Effector memory CD4-positive, alpha-beta T cell (primary cell): ENCODE measurements at places on chromosomes 3 and 15.

DNA sequence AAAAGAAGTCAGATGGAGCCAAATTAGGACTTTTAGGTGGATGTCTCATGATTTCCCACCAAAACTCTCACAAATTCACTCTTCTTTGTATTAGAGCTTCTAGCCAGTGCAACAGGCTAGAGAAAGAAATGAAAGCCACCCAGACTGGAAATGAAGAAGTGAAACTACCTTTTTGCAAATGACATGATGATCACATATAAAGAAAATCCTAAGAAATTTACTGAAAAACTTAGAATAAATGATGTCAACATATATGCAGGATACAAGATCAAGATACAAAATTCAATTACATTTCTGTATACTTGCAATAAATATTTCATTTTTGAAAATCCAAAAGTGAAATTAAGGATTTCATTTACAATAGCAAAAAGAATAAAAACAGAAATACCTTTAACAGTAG is 110.8 kb downstream of the LRIG1 start:
- DNase-seq, result no peak

DNA sequence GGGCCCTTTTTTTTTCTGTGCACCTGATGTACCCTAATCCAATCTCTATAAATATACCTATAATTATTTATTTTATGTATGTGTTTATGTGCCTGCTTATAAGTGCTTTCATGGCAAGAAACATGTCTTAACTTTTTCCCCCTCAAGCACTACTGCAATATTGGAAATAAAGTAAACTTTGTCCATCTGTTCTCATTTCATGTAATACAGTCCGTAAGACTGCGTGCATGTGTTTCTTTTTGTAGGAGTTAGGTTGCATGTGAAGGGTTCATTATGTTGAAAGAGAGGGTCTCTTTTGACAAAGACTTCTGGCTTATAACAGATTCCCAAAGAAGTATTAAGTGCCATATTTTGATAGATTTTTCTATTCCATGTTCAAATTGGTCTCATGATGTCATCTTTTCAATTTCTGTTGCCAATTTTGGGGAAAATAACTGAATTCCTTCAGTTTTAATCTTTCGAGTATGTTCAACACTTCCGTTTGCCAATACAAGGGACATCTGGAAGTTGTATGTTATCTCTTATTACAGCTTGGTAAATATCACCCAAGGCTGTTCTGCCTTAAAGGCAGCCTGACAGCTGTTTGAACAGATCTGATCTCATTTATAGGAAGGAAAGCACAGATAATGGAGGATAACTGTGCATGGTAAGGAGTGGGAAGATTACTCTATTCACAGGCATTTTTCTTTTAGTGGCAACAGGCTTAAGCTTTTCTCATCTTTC is 273.1 kb upstream of the SGO1 start:
- no peak for DNase-seq

DNA sequence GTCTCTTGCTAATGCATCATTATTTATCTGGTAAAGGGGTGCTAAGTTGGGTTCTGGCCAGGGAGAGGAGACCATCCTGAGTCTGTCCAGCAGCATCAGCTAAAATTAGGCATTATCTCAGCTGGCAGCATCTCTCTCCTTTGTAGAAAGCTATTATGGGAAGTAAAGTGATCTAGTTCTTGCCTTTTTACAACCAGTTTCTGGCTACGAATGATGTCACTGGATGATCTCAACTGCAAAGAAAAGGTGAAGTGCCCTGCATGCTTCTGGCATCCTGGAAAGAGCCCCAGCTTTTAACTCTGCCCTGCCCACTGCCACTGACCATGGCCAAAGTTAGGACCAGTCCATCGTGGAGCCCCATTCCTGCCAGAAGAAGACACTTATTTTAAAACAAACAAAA is 37.1 kb upstream of the IL12A start:
- DNase-seq, result no peak

- no peak for DNase-seq
Observed at GRCh38 chr15:45918839-45919238, 284.0 kb downstream of the SQOR start.

DNA sequence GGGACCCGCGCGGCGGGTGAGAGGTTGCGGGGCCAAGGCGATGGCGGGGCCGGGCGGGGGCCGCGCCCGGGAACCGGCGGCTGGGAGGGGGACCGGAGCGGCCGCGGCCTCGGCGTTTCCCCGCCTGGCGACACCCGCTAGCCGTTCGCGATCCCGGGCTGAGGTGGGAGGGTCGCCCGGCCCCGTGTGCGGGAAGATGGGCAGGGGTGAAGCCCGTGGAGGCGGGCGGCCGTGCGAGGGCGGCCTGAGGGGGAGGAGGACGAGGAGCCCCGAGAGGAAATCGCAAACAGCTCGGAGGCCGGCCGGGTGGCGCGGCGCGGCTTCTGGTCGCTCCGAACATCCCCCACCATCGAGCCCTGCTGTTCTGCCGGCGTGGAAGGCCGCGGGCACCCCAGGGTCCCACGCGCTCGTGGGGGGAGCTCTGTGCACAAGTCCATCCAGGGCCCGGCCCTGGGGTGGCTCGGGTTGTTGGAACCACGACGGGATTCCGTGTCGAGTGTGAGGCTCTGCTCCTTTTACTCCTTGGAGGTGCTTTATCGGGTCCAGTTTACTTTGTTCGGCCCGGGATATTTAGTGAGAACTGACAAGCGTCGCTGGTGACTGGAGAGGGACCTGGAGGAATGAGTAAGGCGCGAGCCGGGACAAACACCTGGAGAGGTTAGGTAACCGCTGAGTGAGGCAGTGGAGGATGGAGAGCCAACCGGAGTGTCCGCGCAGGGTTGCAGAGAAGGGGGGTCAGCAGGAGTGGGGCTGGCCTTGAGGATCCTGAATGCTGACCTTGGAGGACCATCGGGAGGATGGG is 728 bp downstream of the CRTC3 start:
- no peak for DNase-seq

DNA sequence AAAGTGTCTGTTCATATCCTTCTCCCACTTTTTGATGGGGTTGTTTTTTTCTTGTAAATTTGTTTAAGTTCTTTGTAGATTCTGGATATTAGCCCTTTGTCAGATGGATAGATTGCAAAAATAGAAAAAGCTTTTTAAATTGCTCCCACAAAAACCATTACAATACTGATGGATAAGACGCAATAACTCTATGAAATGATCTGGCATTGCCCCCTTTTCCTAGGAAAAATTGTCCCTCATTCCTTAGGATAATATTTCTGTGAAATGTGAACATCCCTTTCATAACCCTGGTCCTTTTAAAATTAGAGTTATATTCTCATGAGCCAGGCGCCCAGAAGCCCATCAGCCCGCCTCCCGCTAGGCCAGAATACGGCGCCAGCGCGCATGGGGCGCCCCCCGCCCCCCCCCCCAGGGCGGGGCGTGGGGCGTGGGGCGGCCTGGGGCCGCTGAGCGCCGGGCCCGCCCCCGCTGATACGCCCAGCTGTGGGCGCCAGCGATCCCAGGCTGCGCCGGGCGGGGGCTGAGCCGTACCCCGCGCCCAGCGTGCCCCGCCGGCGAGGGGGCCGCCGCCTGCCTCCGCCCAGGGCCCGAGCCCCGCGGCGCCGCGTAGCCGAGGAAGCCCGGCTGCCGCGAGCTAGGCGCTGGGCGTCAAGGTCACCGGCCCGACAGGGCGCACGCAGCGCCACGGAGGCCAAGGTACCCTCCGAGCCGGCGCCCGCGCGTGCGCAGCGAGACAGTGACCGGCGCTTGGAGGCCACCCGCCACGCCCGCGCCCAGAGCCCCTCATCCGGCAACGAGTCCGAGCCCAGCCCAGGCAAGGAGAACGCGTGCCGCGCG is 11.1 kb upstream of the ROPN1B start:
- no peak for DNase-seq

DNA sequence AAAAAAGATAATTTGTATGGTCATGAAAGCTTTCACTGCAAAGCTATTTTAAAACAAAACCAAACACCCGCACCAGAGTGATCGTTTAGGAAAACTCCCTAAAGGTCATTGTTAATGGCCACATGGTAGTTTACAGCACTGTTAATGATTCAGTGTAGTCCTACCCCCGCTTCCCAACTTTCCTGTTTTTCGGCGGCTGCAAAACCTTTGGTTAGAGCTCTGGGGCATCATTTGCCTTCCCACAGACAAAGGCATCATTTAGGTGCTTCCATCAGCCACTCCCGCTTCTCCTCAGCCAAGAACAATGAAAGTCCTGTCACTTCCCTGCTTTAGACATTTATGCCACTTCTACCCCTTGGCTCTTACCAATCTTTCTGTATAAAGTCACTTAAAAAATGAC is 10.6 kb downstream of the MELTF start:
- no peak for DNase-seq

GRCh38 chr15:90188914-90189748 is 12.0 kb upstream of the SEMA4B start:
- no peak for DNase-seq

- no peak for DNase-seq
Observed at GRCh38 chr15:63942486-63943365, 103.6 kb downstream of the DAPK2 start.

DNA sequence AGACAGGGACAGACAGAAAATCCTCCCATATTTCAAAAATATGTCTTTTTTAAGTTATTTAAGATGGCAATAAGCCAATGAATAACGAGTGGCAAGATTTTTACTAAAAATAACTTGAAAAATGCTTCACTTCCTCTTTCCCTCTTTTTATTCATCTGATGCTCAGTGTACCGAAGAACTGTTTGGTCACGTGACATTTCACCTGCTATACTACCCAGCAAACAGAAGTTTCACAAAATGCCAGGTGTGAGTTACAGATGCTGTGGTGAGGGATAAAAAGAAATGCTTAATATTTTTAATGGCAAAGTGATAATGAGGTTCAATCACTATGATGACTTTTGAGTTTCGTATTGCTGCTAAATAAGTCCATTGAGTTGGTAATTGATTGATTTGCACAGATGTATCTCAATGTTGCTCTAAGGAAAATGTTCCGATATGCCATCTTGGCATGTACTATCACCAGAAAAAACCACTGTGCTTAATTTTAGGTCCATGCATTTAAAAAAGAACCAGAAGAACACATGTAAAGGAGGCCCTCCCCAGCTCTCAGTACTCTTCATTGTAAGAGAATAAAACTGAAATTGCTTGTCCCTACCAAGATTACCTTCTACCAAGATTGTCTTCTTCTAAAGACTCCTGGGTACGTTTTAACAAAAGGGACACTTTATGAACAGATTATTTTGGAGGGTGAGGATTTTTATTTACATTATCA is 26.0 kb upstream of the SEC62 start:
- no peak for DNase-seq
